ENCODE measurements at places on chromosomes 13 and 19. TPM values are rescaled to one million over a fixed set of nuclear protein-coding genes. Genes with fewer than 3 reads are reported as not detected.

MBD3L3 gene
- total RNA-seq: not detected

OR10H1 gene
- total RNA-seq: not detected

GJB6 gene
- total RNA-seq: 121 TPM

ELSPBP1 gene
- total RNA-seq: not detected

ZNF490 gene
- total RNA-seq: 4.9 TPM

TRIM13 gene
- total RNA-seq: 12.3 TPM

NTN5 gene
- total RNA-seq: 0.98 TPM

CIC gene
- total RNA-seq: 36.1 TPM

CABP5 gene
- not detected for total RNA-seq

CERS1 gene
- 0.49 TPM for total RNA-seq

ONECUT3 gene
- not detected for total RNA-seq

CATSPERD gene
- not detected for total RNA-seq

C1QTNF9 gene
- not detected for total RNA-seq

RFPL4A gene
- total RNA-seq: not detected

GRCh38 chr19:45913874-45914830, at the start of gene NANOS2:
Gene NANOS2 (minus strand): TSS chr19:45914778. CDS start chr19:45914693, 85 bp downstream.
- H3K27ac ChIP-seq: no peak within 1 kb of the TSS
- H3K4me1 ChIP-seq: no peaks in the 10 kb centered on the region
- DNase-seq: no peak
- H3K27me3 ChIP-seq: no peaks in the 10 kb centered on the region
- no peak within 1 kb of the TSS for H3K4me3 ChIP-seq

- H3K27ac ChIP-seq: no peak overlapping the region
- no peak for DNase-seq
- no peaks in the 10 kb centered on the region for H3K4me1 ChIP-seq
- H3K27me3 ChIP-seq: no peaks in the 10 kb centered on the region
Observed at GRCh38 chr19:33767898-33768413, 28.7 kb upstream of the KCTD15 start.

DNA sequence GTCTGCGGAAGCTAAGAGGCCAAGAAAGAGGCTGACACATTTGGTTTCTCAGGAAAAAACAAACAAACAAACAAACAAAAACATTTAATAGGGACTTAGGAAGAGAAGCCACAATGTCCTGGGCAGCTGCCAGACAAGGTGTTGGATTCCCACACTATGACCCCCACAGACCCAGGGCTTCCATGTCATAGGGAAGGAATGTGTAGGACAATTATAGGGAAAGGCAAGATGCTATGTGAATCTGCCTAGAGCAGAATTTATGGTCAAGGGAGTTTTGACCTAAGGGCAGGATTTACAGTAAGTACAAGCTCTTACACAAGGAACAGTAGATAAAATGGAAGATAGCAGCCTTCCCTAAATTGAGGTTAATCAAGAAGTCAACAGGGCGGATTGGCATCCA, 9.1 kb upstream of the CDADC1 start:
- no peaks in the 10 kb centered on the region for H3K4me1 ChIP-seq
- no peak overlapping the region for H3K4me3 ChIP-seq

DNA sequence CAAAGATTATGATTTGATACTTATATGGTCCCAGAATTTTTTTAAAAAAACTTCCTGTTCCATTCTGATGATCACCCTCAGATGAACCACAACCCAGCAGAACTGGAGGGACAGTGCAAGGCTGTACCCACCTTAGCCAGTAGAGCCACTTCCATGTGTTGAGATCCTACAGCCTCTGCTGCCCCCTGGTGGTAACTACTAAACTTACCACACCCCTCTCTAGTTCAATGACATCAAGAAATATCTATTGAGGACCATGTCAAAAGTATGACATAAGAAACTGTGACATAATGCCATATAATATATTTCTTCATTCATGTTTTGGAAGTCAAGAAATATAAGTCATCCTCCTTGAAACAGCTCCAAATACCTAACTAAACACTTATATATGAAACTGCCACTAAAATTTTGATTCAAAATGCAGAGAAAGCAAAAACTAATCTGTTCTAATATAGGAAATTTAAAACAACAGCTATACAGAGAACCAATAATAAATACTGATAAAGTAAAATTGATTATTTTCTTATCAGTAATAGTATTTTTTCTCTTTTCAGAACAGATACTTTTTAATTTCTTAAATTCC, 412.6 kb downstream of the KCTD12 start:
- no peak overlapping the region for H3K4me3 ChIP-seq
- no peaks in the 10 kb centered on the region for H3K4me1 ChIP-seq
- no peaks in the 10 kb centered on the region for H3K27me3 ChIP-seq
- no peak overlapping the region for H3K27ac ChIP-seq
- DNase-seq: no peak

DNA sequence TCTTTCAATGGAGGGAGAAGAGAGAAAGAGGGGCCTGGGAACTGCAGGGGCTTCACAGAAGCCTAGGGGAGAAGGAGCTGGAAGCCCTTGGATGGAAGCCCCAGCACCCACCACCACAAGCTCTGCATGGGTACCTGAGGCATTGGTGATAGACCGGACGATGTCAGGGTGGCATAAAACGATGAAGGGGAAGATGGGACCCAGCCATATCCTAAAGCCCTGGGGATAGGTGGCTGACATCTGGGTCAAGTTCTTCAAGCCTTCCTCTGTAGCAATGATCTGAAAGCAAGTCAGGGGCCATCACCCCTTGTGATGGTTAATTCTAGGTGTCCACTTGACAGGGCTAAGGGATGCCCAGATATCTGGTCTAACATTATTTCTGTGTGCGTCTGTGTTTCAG, 11.2 kb upstream of the OR10H5 start:
- H3K27ac ChIP-seq: no peak overlapping the region
- H3K4me3 ChIP-seq: no peak overlapping the region
- DNase-seq: no peak

DNA sequence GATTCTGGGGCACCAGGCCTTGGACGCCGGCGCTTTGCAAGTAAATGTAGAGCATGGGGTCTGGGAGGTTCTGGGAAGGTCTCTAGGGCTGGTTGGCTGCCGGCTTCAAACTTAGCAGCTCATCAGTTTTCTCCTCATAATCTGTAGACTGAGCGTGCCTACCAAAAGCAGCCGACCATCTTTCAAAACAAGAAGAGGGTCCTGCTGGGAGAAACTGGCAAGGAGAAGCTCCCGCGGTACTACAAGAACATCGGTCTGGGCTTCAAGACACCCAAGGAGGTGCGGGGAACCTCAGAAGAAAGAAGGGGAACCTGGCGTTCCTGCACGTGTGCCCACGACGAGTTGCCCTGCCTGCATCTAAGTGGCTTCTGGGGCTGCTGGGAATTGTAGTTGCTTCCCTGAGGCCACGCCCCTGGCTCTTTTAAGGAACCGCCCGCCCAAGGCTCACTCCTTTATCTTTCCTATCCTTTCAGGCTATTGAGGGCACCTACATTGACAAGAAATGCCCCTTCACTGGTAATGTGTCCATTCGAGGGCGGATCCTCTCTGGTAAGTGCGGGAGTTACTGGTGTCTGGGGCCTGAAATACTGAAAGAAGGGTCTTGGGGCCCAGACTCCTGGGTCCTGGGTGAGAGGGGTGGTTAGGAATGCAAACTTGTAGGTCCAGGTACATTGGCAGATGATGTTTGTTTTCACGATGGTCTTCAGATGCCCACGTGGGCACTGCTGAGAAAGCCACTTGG, 984 bp downstream of the RPS11 start:
- H3K4me3 ChIP-seq: peak overlapping the region; percentile 83
- H3K4me1 ChIP-seq: peaks cover 45% of the 10 kb centered on the region
- no peaks in the 10 kb centered on the region for H3K27me3 ChIP-seq
- peak; percentile 90 for DNase-seq
- H3K36me3 ChIP-seq: peaks cover 3% of the 10 kb centered on the region

DNA sequence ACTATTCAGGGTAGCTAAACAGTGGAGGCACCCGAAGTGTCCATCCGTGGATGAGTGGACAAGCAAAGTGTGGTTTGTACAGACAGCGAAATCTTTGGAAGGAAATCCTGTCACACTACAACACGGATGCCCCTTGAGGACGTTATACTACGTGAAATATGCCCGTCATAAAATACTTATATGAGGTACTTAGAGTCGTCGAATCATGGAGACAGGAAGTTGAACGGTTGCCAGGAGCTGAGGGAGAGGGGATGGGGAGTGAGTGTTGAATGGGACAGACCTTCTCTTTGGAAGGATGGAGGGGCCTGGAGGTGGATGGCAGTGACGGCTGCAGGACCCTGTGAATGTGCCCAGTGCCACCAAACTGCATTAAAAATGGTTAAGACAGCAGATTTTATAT, 11.6 kb downstream of the ATP4B start:
- peaks cover 7% of the 10 kb centered on the region for H3K36me3 ChIP-seq
- no peaks in the 10 kb centered on the region for H3K27me3 ChIP-seq
- DNase-seq: no peak
- H3K4me1 ChIP-seq: peaks cover 20% of the 10 kb centered on the region

- H3K4me1 ChIP-seq: peaks cover 17% of the 10 kb centered on the region
- H3K27me3 ChIP-seq: no peaks in the 10 kb centered on the region
- H3K27ac ChIP-seq: no peak overlapping the region
Observed at GRCh38 chr19:49579193-49579592, 1.2 kb downstream of the NOSIP start.

GRCh38 chr13:73281746-73282145, 222.9 kb downstream of the KLF5 start:
- H3K4me1 ChIP-seq: no peaks in the 10 kb centered on the region
- H3K27ac ChIP-seq: no peak overlapping the region
- no peak overlapping the region for H3K4me3 ChIP-seq
- H3K27me3 ChIP-seq: no peaks in the 10 kb centered on the region

DNA sequence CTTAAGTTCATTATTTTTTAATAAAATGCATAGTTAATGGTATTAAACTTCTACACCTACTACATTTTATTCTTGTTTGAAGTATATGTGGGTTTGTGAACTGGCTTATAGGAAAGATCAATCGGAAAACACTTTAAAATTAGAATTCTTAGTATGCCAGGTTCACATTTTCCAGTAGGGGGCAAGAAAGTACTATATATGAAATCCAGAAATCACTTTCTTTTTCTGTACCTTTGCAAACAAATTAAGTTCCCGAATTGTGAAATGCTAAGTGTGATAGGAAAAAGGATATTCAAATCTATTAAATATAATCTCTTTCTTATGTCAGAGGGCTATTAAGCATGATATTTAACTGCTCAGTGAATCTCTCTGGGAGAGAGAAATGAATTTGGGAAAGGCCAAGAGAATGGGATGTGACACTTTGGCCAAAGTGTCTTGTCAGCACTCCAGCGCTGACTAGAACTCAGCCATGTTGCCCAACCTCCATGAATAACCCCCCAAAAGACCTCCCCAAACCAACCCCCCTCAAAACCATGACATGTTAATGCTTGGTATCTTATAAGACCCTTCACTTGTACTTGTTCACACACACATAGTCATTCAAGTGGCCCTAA, 122.6 kb upstream of the SLC10A2 start:
- DNase-seq: no peak
- H3K36me3 ChIP-seq: no peaks in the 10 kb centered on the region
- H3K27ac ChIP-seq: no peak overlapping the region

- H3K4me1 ChIP-seq: no peaks in the 10 kb centered on the region
- H3K36me3 ChIP-seq: no peaks in the 10 kb centered on the region
- H3K27me3 ChIP-seq: no peaks in the 10 kb centered on the region
- peak; percentile 34 for DNase-seq
- H3K27ac ChIP-seq: no peak overlapping the region
- no peak overlapping the region for H3K4me3 ChIP-seq
Observed at GRCh38 chr13:40331802-40332201, 334.6 kb downstream of the FOXO1 start.

GRCh38 chr13:92613921-92614320, 612.7 kb upstream of the GPC6 start:
- no peak overlapping the region for H3K4me3 ChIP-seq
- H3K4me1 ChIP-seq: no peaks in the 10 kb centered on the region
- no peaks in the 10 kb centered on the region for H3K27me3 ChIP-seq
- no peak overlapping the region for H3K27ac ChIP-seq
- no peak for DNase-seq
